NCI-H524 treated with DMSO at 0.1 percent for 48 hours (cell line): ENCODE measurements at places on chromosomes 2 and 18.

DNA sequence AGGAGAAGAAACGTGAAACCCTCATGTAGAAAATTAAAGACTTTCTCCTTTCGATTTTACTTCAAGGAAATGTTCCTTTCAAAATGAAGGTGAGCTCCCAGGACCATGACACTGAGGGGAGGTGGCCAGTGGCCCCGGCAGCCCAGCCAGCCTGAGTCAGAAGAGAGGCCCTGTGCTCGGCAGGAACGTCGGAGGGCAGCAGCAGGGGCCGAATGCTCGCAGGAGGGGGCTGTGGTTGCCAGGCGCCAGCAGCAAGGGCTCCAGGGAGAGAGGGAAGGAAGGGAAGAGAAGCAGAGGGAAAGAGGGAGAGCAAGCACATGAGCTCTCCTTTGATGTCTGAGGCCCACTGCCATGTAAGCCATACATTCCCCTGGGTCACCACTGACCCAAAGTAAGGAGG is 73.3 kb upstream of the ACKR3 start:
- no peak for DNase-seq

GRCh38 chr2:207139552-207139951 is 26.2 kb downstream of the KLF7 start:
- no peak for DNase-seq

GRCh38 chr2:59691518-59692190 is 861.8 kb downstream of the BCL11A start:
- DNase-seq, result no peak

DNA sequence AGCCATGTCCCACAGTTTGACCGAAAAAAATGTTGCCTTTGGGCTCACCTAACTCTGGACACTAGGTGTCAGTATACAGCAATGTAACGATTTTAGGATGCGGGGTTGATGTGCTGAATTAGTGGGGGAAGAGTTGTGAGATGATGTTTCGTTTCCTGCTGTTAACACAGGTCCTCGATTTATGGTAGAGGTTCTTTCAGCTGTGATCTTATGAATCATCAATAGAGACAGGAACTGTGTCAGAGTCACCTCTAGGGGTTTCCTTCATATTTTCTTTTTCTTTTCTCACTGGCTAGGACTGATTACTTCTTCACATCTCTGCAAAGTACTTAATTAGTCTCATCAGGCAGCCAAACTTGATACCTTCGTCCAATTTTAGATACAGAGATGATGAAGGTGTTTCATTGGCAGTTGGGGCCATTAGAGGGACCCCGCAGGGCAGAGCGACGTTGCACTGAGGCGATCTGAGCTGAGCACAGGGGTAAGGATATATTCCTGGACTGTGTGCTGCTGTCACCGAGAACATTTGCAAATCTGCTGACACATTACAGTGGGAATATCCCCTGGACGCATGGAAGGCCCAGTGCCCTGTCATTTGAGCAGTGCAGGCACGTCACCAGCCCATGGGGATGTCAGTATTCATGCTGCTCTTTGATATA is 10.2 kb upstream of the MMADHC start:
- peak; percentile 49 for DNase-seq

DNA sequence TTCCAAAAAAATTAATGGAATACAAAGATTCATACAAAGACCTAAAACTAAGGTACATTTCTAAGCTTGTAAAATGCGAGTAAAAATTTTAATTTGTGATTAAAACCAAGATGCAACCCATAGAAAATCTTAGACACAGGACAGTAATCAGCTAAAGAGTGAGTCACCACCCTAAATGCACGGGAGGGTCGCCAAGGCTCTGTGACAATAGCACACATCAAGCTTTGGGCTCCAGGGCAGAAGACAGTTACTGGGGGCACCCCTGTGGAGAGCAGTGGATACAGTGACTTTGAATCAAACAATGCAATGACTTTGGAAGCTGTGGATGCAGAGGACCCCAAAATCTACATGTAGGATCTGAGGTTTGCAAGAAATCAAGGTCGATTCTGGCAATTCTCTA is 7.5 kb downstream of the FLACC1 start:
- DNase-seq, result no peak

GRCh38 chr18:70425236-70425635 is 136.4 kb downstream of the SOCS6 start:
- DNase-seq, result no peak

- no peak for DNase-seq
These were observed 652 bp downstream of the GPC1 start for GRCh38 chr2:240435948-240436682.

GRCh38 chr2:168649105-168649504 is 153.3 kb upstream of the NOSTRIN start:
- no peak for DNase-seq

GRCh38 chr2:132668189-132668823 is 1.7 kb downstream of the LYPD1 start:
- no peak for DNase-seq

- no peak for DNase-seq
These were observed 238.5 kb downstream of the WDR7 start for GRCh38 chr18:56889621-56890020.

GRCh38 chr2:20555954-20556353 is 94.9 kb downstream of the HS1BP3 start:
- no peak for DNase-seq

DNA sequence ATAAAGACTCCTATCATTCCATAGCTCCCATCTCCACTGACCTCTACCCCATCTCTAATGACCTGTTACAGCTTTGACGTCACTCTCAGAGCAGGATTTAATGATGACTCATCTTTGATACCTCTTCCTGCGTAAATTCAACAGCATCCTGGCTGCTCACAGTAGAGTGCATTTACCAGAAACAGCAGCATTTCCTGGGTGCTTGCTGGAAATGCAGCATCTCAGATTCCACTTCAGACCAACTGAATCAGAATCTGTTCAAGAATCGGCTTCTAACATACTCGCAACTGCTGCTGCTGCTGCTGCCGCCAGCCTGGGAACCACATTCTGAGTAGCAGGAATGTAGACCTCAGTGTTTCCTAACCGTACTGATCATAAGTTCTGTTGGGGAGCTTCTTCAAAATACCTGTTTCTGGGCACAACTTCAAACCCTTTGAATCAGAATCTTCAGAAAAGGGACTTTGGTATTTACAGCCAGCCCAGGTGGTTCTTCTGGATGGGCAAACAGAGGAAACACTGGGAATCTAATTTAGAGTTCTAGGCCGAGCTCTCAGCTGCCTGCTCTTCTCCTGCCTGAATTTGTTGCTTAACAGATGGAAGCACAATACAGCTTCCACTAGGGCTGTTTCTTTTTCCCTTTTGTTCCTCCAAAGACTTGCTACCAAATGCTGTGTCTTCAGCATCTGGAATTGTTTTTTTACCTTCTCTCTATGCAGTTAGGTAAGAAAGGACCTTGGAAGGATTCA is 241.4 kb downstream of the NCKAP5 start:
- DNase-seq, result no peak

- DNase-seq, result no peak
These were observed 216.6 kb downstream of the RTP5 start for GRCh38 chr2:242085941-242086621.

- no peak for DNase-seq
These were observed 84.1 kb upstream of the ACKR3 start for GRCh38 chr2:236485519-236485918.

DNA sequence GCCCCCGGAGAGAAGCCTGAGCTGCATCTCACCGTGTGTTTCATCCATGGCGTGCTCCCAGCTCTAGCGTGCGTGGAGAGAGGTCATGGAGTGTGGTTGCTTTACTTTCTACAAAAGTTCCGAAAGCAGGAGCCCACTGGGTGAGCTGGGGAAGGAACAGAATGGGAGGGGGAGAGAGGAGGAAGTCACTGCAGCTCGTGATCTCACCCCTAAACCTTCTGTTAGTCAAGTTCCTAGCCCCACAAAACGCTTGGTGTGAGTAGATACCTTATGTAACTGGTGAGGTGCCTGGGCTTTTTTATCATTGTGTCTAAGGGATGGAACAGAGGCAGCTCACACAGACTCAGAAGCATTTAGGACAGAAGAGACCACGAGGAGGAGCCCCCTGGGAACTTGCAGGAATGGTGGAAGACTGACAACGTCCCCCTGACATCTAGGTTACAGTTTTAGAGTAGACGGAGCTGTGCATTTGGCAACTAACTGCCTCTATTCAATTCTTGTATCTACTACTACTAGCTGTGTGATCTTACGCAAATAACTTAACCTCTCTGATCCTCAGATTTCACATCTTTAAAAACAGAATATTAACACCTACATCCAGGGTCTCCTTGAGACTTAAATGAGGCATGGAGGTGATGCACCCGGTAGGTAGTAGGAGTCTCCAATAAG is 123.3 kb downstream of the ARL4C start:
- no peak for DNase-seq

DNA sequence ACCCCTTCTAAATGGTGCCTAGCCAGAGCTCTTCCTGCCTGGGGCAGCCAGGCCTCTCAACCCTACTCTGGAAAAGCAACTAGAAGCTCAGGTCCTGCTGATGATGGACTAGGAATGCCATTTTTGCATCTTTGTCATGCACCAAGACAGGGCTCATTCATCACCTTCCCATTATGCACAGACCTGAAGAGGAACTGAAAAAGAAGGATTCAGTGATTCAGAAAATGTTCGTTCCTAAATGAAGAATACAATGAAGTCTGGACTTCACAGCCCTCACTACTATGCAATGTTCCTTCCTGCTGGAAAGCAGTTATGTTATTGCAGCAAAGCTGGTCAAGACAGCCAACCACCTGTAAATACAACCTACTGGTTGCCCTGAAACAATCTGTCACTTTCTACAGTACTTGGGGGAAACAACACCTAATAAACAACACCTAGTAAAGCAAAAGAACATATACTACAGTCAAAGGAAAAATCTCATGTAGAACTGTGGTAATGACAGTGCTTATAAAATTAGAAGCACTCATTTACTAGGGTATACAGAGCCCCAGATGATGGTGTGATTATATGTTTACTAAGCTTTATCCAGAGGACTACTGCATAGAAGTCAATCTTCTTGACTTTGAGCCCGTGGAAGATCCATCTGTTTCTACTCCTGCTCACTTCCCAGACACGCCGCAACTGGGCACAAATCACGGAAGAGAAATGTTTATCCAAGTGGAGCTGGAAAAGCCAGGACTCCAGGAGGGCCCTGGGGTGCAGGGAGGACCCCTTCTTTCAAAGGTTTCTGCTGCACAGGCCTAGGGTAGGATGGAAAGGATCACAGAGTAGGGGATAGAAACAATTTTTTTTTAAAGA is 103.1 kb upstream of the THOC1 start:
- DNase-seq, result no peak

DNA sequence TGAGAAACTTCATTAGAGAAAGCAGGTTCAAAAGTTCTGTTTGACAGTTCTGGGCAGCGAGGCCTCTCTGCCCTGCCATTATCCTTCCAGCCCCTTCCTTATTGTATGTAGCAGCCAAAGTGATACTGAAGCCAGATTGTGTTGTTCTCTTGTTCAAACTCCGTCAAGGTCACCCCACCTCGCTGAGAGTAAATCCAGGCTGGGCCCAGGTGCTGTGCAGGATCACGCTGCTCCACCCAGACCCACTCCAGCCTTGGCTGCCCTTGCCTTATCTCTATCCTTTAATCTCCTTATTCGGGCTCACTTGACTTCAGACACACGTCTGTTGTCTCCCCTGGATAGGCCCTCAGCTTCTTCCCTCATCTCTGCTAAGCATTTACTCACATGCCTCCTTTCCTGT is 196.1 kb downstream of the CPS1 start:
- peak; percentile 99 for DNase-seq

GRCh38 chr2:109638795-109639194 is 24.6 kb downstream of the SOWAHC start:
- DNase-seq, result no peak

- DNase-seq, result no peak
These were observed 122.4 kb upstream of the MAPRE2 start for GRCh38 chr18:34918856-34919255.

GRCh38 chr2:210309548-210310233 is 5.3 kb downstream of the MYL1 start:
- DNase-seq, result peak; percentile 49

- DNase-seq, result no peak
These were observed 4.0 kb downstream of the PKP4 start for GRCh38 chr2:158460632-158461297.

- DNase-seq, result no peak
These were observed 605.9 kb upstream of the PKDCC start for GRCh38 chr2:41441958-41442357.

- DNase-seq, result no peak
These were observed 124.8 kb downstream of the KLHL29 start for GRCh38 chr2:23509596-23510292.

GRCh38 chr2:214630402-214631045 is 179.0 kb downstream of the BARD1 start:
- DNase-seq, result peak; percentile 94

GRCh38 chr18:59616501-59616900 is 80.7 kb downstream of the CCBE1 start:
- no peak for DNase-seq

GRCh38 chr2:235553696-235554100 is 59.9 kb downstream of the AGAP1 start:
- DNase-seq, result no peak

DNA sequence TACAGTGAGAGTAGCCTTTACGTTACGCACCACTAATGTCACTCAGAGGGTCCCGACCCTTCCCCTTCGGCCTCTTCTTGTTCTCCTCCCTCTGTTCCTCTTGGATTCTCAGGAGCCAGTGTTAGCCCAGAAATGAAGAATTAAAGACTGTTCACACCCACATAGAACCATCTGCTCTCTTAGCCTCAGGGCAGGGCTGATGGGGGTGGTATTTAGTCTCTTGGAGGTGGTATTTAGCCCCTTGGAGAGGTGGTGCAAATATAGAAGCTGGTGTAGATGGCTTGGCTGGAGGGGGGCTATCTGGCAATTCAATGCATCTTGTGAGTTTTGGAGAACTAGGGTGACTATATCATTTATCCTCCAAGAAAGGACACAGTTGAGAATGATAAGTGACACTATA is 286.5 kb downstream of the PRKCE start:
- DNase-seq, result no peak

DNA sequence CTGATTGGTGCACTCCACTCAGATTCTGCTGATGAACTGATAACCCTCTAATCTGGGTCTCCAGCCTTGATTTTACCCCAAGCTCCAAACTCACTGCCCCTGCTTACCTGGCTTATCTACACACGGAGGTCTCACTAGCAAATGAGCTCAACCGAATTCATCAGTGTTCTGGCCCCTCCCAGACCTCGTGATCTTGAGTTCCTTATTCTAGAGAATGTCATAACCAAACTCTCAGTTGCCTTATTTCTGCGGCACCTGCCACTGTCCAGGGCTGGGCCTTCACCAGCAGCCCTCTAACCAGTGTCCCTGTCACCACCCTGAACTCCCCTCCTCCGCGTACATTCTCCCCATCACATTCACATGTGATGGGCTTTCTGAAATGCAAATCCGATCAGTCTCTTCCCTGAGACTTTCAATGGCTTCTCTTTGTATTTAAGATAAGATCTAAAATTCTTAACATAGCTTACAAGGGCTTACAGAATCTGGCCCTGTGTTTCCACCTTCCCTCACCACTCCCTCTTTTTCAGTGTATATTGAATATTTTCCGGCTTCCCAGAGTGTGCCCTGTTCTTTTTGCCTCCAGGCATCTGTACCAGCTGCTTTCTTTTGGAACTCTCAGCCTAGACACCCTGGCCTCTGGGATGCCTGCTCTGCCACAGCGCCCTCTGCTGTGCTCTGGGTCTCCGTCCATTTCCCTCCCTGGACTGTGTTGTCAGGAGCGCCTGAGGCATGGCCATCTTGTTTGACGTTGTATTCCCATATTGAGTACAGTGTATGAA is 31.1 kb downstream of the NAB1 start:
- DNase-seq, result no peak
